Mammary epithelial cell (primary cell): ENCODE measurements at places on chromosomes 3 and 15.

DNA sequence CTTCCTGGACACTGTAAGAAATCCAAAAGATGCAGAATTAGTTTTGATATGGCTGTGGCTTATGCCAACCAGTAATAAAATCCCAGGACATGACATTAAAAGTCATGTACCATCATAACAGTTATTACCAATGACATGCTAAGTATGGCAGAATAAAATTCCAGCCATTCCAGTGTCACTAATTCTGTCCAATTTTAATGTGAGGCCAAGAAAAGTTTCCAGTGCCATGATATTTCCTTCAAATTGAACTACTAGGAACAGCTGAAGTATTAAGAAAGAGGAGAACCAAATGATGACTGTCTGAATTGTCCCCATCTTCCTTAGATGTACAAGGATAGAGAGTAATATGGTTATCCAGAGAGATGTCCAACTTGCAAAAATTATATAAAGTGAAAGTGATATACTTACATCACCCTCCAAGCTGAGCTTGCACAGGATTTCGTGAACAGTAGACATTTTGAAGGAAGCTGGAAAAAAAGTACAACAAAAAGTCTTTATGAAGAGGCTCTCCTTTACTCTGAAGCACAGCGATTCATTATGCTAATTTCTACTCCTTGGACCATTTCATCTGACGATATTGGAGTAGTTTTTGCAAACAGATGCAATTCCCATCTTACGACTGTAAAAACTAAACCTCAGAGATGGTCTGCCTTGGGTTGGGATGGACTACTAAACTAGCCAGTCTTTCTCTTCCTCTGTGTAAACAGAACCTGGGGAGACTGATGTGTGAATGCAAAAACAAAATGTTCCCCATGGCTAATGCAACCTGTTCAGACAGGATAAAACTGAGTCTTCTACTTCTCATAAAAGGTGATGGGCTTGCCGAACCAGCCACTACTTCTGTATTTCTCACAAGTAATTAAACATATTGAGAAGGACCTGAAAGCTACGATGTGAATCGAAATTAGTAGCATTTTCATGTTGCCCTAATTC, 11.9 kb downstream of the ANXA2 start:
- peak; percentile 19 for DNase-seq

DNA sequence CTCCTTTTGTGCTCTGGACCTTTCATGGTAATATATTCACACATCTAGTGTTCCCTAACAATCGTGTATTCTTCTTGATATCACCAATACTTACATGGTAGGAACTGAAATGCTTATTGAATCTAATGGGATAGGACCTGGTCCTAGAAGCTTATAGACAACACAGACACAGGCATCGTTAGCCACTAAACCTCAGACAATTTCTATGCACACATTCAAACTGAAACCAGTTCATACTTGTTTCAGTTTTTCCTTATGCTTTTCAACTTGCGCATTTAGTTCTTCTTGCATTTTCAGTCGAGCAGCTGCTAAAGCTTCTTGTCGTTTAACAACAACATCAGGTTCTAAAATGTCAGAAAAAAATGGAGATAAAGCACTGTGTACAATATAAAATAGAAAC, 2.3 kb downstream of the SELENOS start:
- no peak for DNase-seq

- no peak for DNase-seq
Measured at GRCh38 chr3:14646589-14647413, 4.8 kb upstream of the CCDC174 start.

GRCh38 chr3:136995652-136996051, 37.9 kb downstream of the IL20RB start:
- DNase-seq = peak; percentile 74

DNA sequence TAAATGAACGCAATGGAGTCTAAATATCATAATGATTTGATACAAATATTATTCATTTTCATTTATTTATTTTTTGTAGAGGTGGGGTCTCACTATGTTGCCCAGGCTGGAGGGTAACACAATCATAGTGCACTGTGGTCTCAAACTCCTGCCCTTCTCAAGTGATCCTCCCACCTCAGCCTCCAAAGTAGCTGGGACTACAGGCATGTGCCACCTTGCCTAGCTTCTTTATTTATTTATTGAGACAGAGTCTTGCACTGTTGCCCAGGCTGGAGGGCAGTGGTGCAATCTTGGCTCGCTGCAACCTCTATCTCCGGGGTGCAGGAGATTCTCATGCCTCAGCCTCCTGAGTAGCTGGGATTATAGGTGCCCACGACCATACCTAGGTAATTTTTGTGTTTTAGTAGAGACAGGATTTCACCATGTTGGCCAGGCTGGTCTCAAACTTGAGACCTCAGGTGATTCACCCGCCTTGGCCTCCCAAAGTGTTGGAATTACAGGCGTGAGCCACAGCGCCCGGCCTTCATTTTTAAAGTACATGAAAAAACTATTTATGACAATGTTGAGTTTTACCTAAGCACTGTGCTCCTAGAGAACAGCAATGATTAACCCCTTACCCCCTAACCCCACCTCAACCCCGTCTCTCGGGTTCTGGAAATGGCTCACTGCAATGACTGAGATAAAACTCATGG, 4.0 kb upstream of the AEN start:
- no peak for DNase-seq
